Thyroid gland (tissue), 4 donors: ENCODE measurements at places on chromosomes 12 and 14. TPM values are rescaled to one million over a fixed set of nuclear protein-coding genes. Genes with fewer than 3 reads are reported as not detected.
A peak's percentile ranks its signal among the peaks of the same experiment; 100 is the strongest.

DNA sequence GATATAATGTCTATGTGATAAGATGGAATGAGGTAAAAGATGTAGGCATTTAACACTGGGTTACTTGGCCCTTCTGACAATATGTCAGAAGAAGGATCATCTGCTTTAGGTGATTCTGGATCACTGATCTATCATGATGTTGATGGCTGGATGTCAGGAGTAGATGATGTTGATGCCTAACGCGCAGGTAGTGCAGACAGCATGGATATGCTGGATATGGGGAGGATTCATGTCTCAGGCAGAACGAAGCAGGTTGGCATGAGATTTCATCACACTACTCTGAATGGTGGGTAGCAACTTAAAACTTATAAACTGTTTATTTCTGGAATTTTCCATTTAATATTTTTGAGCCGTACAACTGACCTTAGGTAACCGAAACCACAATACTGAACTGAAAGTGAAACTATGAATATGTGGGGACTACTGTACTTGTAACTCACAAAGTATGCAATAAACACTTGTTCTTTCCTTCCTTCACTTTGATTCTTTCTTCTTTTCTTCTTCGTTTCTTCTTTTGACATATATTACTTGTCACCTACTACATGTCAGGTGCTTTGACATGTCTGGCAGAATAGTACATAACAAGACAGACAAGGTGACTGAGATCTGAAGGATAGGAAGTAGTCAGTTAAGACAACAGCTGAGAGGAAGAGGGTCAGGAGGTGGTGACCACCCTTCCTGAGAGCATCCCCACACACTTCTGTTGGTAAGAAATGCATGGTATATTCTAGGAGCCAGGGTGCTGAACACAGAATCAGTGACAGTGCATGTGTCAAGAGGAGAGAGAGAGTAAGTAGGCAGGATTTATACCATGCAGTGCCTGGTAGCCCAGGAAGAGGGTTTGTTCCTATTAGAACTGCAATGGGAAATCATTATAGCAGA is 238.8 kb downstream of the PPFIA2 start:
- no peak overlapping the region for H3K4me3 ChIP-seq
- no peaks in the 10 kb centered on the region for H3K27me3 ChIP-seq
- H3K4me1 ChIP-seq: no peaks in the 10 kb centered on the region

DNA sequence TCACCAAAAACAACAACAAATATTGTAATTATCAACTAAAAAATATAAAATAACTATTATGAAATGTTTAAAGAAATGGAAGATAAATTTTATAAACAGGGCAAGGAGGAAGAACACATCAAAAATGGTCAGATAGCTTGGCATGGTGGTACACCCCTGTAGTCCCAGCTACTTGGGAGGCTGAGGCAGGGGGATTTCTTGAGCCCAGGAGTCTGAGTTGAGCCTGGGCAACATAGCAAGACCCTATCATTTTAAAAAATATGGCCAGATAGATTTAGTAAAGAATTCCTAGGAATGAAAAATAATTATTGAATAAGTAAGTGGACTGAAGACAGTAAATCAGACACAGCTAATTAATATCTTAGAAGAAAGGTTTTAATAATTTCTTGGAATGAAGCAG is 32.6 kb downstream of the ITPR2 start:
- peaks cover 13% of the 10 kb centered on the region for H3K4me1 ChIP-seq
- H3K27ac ChIP-seq: no peak overlapping the region
- H3K36me3 ChIP-seq: no peaks in the 10 kb centered on the region
- no peak overlapping the region for H3K4me3 ChIP-seq
- no peaks in the 10 kb centered on the region for H3K27me3 ChIP-seq
- no peak for DNase-seq

- DNase-seq: no peak
- no peaks in the 10 kb centered on the region for H3K27me3 ChIP-seq
These were observed 277.6 kb downstream of the DPF3 start for GRCh38 chr14:72616294-72616693.

- DNase-seq: peak; percentile 27
- no peaks in the 10 kb centered on the region for H3K27me3 ChIP-seq
- H3K27ac ChIP-seq: no peak overlapping the region
- peaks cover 8% of the 10 kb centered on the region for H3K4me1 ChIP-seq
- no peaks in the 10 kb centered on the region for H3K36me3 ChIP-seq
These were observed 69.2 kb upstream of the MED13L start for GRCh38 chr12:116346741-116347140.

DNA sequence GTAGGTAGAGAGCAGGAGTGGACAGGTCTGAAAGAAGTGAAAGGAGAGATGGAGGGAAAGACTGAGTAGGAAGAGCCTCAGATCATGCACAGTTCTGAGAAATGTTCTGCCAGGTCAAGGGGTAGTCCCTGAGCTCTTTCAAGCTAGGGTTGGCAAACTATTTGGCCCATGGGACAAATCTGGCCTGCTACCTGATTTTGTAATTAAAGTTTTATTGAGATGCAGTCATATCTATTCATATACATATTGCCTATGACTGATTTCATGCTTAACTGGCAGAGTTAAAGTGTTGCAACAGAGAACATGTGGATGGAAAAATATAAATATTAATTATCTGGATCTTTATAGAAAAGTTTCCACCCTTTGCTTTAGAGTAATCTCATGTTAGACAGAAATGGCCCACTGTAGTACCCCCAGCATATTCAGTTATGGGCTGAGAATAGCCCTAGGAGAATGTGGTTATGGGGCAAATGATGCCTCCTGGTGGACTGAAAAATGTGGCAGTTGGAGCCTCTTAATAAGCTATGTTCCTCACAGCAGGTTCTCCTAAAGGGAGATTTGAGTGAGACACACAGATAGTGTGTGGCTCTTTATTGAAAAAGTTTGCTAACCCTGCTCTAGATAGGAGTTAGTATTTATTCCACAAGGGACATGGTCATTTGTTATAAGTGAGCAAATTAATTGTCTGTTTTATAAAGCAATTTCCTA is 476.9 kb downstream of the LRIG3 start:
- no peaks in the 10 kb centered on the region for H3K36me3 ChIP-seq
- no peaks in the 10 kb centered on the region for H3K27me3 ChIP-seq
- H3K27ac ChIP-seq: no peak overlapping the region
- DNase-seq: no peak

GRCh38 chr12:98469109-98469508 is 46.3 kb upstream of the TMPO start:
- H3K27me3 ChIP-seq: no peaks in the 10 kb centered on the region
- H3K4me3 ChIP-seq: no peak overlapping the region
- DNase-seq: peak; percentile 9
- H3K36me3 ChIP-seq: no peaks in the 10 kb centered on the region

DNA sequence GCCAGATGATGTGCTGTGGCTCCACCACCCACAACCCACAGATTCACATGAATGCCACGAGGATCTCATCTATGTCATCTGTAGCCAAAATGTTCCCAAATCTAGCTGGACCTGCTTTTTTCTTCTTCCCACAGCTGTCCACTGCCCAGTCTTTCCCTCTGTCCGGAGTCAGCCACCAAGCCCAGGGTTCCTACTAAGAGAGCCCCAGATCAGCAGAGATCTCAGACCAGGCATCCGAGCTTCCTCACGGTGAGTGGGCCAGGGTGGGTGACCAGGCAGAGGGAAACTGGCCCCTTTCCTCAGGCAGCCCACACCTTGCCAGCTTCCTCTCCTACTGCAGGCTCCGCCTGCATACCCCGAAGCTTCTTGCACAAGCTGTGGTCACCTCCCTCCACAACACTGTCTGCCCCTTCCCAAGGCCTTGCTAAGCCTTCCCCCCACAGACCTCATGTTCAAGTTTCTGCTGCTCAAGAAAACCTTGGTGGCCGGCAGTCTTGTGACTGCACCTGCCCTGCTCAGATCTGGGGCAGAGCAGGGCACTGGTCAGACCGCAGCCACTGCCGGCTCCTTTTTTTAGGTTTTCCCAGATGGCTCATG is 81.4 kb downstream of the ACTN1 start:
- no peaks in the 10 kb centered on the region for H3K4me1 ChIP-seq
- peaks cover 10% of the 10 kb centered on the region for H3K36me3 ChIP-seq
- no peak for DNase-seq
- H3K4me3 ChIP-seq: no peak overlapping the region

DNA sequence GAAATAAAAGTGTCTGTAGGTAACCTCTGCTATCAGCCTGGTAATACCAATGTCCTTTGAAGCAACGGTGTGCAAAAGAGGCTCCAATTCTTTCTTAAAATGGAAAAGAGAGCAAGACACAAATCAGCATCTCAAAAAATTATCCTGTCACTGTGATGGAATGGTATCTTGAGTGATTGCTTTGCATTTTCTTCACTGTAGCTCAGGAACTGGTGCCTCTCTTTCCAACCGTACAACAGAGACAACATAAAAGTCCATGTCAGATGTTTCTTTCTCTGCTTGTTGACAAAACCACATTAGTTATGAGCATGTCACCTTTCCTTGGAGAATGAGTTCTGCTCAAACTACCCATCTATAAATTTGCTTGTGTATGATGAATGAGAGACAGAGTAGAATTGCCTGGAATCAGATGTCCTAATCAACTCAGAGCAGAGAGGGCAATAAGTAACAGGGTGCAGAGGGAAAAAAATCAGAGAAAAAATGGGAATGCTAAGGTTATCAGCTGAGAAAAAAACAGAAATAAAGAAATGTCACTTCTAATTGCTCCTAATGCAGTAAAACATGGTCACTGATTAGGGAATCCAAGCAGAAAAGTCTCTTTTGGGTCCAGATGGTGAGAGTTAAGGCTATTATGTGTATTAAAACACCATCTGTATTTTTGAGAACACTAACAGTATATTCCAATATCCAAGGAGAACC is 465.0 kb upstream of the ATP2B1 start:
- H3K4me3 ChIP-seq: no peak overlapping the region
- no peak for DNase-seq
- no peak overlapping the region for H3K27ac ChIP-seq
- no peaks in the 10 kb centered on the region for H3K36me3 ChIP-seq
- H3K4me1 ChIP-seq: no peaks in the 10 kb centered on the region
- no peaks in the 10 kb centered on the region for H3K27me3 ChIP-seq

- no peak overlapping the region for H3K27ac ChIP-seq
- no peak overlapping the region for H3K4me3 ChIP-seq
- H3K4me1 ChIP-seq: no peaks in the 10 kb centered on the region
- no peak for DNase-seq
- H3K27me3 ChIP-seq: no peaks in the 10 kb centered on the region
- H3K36me3 ChIP-seq: no peaks in the 10 kb centered on the region
These were observed 62.1 kb upstream of the G2E3 start for GRCh38 chr14:30496852-30497251.

DNA sequence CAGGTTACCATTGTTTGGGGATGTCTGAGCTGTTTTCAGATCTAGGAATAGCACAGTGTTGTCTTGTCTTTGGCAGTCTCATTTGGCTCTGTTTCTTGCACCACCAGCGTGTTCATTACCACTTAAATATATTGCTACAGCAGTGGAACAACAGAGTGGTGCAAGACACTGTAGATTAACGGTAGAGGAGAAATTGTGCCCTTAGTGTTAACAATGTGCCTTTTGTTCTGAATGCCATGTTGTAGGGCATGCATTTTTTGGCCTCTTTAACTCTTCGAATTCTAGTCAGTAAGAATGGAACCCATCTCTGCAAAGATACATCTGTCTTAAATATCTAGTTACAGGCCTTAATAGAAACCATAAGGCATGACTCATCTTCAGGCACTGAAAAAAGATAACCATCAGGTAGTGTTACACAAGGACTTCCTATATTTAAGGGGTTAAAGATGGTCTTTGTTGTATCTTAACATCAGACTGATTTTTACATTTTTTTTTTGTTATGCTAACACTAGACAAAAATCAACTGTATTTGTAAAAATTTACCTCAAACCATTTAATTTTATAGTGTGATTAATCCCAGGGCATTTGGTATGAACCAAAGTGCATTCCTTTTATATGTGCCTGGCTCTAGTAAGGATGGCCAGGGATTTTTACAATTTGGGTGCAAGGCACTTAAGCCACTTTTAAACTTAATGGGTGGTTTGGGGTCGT is 12.9 kb downstream of the DYRK2 start:
- H3K4me1 ChIP-seq: no peaks in the 10 kb centered on the region
- H3K36me3 ChIP-seq: peaks cover 16% of the 10 kb centered on the region
- H3K27me3 ChIP-seq: no peaks in the 10 kb centered on the region

DNA sequence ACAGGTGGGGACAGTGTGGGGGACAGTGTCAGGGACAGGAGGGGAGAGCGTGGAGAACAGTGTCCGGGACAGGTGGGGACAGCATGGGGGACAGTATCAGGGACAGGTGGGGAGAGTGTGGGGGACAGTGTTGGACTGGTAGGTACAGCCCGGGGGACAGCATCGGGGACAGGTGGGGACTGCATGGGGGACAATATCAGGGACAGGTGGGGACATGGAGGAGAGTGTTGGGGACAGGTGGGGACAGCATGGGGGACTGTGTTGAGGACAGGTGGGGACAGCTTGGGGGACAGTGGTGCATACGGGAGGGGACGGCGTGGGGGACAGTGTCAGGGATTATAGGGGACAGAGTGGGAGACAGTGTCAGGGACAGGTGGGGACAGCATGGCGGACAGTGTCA is 212.3 kb downstream of the TMEM121 start:
- no peak overlapping the region for H3K27ac ChIP-seq
- DNase-seq: no peak
- H3K4me1 ChIP-seq: no peaks in the 10 kb centered on the region
- no peak overlapping the region for H3K4me3 ChIP-seq

DNA sequence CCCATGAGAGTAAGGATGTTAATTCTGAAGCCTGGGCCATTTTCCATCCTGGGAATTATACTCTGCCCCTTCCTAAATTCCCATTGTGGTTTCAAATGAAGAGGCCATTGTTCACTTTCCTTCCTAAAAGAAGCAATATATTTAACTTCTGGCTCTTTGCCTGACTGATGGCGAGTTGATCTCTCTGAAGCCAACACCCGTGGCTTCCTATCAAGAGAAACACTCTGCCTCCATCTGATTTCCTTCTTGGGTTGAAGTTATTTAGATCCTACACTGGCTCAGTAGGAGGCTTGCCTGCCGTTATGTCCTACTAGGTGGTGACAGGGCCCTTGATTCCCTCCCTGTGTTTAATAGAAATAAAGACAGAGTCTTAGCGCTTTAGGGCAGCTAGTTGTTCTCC is 97.4 kb downstream of the PRKCH start:
- no peaks in the 10 kb centered on the region for H3K27me3 ChIP-seq
- no peak for DNase-seq
- H3K27ac ChIP-seq: peak overlapping the region; percentile 90

- H3K4me3 ChIP-seq: no peak overlapping the region
- no peaks in the 10 kb centered on the region for H3K27me3 ChIP-seq
- no peaks in the 10 kb centered on the region for H3K36me3 ChIP-seq
- DNase-seq: no peak
These were observed 10.0 kb downstream of the NUAK1 start for GRCh38 chr12:106128585-106129328.

GRCh38 chr12:29649722-29650121 is 134.0 kb downstream of the TMTC1 start:
- no peaks in the 10 kb centered on the region for H3K36me3 ChIP-seq
- no peak overlapping the region for H3K4me3 ChIP-seq
- no peak for DNase-seq
- H3K27me3 ChIP-seq: no peaks in the 10 kb centered on the region
- H3K4me1 ChIP-seq: no peaks in the 10 kb centered on the region

PNP gene
- total RNA-seq: 23.0 TPM

TMEM52B gene
- not detected for total RNA-seq

WDHD1 gene
- total RNA-seq: 2.3 TPM

ACOT4 gene
- total RNA-seq: 1.4 TPM

REC8 gene
- total RNA-seq: 4.1 TPM

MIA2 gene
- 41.6 TPM for total RNA-seq

AQP6 gene
- total RNA-seq: not detected

GPD1 gene
- total RNA-seq: 7.7 TPM

DNAH10 gene
- total RNA-seq: not detected
